Right renal pelvis (tissue), 4 donors: ENCODE measurements at places on chromosomes 5 and 9.

DNA sequence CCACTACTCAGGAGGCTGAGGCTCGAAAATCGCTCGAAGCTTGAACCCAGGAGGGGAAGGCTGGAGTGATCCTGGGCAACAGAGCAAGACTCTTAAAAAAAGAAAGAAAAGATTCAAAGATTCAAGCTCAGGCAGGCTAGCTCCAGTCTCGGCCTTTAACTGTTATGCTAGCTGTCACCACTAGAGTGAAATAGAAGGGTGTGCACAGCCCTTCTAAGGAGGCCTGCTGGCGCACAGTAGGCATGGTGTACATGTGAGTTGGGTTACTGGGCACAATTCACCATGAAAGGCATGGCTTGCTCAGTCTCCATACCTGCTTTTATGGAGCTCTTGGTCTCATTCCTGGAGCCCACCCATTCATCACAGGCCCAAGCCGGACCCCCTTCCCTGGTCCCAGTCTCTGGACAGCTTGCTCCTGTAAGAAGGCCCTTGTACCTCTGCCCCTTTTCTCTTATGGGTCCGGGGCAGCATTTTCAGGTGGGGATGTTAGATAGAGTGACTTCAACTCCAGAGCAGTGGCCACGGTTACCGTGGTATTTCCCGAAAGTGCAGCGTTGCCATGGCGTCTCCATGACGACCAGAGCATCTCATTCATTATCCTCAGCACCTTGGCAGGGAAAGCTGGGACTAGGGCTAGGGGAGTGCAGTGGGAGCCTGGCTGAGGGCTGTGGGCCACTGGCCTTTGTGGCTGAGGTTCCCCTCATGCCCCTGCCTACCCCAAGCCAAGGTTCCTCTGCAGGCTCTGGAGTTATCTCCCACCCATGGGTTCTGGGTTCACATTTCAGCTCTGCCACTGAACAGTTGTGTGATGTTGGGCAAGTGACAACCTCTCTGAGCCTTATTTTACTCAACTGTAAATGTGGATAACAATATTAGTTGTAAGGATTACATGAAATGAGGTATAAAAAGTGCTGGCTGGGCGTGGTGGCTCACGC is 5.7 kb downstream of the NDST1 start:
- no peak for DNase-seq

DNA sequence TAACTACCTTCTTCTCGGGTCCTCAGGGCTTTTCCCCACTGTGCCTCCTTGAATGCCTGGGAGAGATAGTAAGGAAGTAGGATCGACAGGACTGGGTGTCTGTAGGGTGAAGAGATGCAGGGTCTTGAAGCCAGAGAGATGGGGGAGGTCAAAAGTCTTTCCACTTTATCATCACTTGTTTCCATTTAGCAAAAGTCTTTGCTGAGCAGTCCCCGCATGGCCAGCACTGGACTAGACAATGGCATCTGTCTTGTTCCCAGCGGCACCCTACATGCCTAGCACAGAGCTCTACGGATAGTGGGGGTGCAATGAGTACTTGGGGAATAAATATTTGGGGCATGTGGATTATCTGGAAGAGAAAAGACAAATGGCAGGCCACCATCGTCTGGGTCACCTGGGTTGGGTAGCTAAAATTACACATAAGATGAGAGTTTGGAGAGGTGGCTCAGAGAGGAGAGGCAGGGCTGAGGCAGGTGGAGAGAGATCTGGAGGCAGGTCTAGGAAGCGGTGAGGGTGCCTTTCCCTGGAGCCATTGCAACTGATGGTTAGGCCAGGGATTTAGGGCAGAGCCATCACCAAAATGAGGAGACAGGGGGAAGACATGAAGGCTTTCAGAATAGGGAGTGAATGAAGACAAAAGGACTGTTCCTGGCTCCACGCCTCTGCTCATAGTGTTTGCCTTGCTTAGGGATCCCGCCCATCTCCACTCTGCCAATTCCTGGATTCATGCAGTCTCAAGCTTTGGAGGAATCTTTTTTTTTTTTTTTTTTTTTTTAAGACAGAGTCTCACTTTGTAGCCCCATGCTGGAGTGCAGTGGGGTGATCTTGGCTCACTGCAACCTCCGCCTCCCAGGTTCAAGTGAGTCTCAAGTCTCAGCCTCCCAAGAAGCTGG is 250.8 kb upstream of the KLF4 start:
- DNase-seq = no peak

GRCh38 chr5:134051305-134051704 is 46.5 kb upstream of the VDAC1 start:
- DNase-seq = no peak

DNA sequence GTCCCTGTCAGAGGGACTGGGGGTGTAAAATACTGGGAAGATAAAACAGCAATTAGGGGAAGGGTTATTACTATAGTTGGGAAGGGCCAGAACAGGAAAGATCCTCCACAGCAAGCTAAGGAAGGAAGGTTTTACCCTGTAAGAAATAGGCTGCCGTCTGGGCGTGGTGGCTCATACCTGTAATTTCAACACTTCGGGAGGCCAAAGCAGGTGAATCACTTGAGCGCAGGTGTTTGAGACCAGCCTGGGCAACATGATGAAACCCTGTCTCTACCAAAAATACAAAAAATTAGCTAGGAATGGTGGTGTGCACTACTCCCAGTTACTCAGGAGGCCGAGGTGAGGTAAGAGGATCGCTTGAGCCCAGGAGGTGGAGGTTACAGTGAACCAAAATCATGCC is 165.1 kb upstream of the TLX3 start:
- DNase-seq = no peak

- no peak for DNase-seq
Measured at GRCh38 chr5:1517838-1518237, 5.9 kb downstream of the LPCAT1 start.

DNA sequence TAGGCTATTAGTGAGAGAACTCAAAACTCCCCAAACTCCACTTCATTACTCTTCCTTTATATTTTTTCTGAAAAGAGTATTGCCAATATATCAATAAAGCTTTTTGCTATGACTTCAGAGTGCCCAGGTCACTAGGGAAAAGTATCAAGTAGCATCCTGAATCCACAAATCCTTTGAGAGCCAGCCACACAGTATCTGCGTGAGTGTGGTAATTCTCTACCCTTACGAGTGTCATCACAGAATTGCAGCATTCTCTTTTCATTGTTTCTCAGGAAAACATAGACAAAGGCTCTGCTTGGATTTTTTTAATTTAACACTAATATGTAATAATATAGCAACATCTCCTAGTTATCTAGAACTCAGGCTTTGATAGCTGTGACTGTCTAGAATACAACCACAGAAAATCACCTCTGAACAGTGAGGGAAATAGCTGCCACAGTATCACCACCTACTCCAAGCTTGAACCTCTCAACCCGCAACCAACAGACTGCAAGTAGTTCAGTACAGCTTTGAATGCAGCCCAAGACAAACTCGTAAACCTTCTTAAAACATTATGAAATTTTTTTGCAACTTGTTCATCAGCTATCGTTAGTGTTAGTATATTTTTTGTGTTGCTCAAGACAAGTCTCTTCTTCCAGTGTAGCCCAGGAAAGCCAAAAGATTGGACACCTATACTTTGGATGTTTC is 79.3 kb upstream of the CCDC152 start:
- no peak for DNase-seq

- DNase-seq = no peak
Measured at GRCh38 chr5:21154526-21154925, 1166.5 kb upstream of the CDH18 start.

GRCh38 chr9:104774831-104775573 is 11.1 kb downstream of the NIPSNAP3B start:
- DNase-seq = no peak

GRCh38 chr9:129498451-129499384 is 122.2 kb downstream of the C9orf50 start:
- DNase-seq = no peak

GRCh38 chr9:118962426-118962825 is 406.8 kb downstream of the BRINP1 start:
- no peak for DNase-seq

DNA sequence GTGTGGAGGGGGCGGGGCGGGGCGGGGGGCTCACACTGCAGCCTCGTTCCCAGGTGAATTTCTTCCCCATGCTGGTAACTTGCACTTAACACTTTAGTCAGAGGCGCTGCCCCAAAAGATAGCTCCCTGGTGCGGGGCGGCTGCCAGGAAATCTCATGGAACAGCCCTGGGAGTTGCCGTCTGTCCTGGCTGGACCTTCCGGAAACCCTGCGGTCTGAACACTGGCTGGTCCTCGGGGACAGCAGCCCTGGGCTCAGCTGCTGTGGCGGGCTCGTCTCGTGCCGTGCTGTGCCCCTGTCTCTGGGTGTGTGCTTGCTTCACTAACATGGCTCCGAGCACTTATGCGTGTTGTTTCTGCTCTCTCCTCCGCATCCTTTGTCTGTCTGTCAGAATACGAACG is 25.8 kb downstream of the PTGES2 start:
- DNase-seq = no peak

- DNase-seq = no peak
Measured at GRCh38 chr5:55530669-55531068, 4.1 kb downstream of the PLPP1 start.

- no peak for DNase-seq
Measured at GRCh38 chr5:76149636-76150035, 66.5 kb downstream of the SV2C start.

DNA sequence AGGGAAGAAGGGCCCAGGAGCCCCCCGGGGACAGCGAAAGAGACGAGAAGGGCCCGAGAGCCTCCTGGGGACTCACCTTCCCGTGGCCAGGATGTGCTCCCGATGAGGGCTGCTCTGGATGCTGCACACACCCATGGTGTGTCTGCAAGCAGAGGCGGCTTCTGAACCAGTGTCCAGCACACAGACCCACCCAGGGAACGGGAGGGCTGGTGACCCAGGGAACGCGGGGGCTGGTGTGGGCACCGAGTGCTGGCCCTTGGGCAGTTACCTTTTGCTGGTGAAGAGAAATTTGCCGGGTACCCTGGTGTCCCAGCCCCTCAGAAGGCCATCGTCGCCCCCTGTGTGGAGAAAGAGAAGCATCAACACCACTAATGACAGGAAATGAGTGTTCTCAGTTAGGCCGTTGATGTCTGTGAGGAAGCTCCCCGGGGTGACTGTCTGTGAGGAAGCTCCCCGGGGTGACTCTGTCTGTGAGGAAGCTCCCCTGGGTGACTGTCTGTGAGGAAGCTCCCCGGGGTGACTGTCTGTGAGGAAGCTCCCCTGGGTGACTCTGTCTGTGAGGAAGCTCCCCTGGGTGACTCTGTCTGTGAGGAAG is 13.2 kb downstream of the MRPL41 start:
- DNase-seq = no peak

DNA sequence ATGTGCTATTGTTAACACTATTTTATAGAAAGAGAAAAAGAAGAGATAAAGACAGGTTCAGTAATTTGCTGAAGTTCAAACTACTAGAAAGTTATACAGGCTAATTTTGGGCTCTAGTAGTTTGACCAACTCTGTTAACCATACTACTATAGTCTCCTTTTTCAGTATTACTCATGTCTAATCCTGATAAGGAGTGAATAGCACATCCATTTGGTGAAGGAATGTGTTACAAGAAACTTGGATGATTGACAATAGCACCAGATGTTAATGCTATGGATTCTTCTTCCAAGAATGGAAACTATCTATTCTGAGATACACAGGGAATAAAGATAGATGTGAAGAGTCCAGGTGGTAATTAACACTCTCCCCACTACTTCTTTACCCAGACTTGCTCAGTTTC is 677.3 kb downstream of the PRELID2 start:
- no peak for DNase-seq

GRCh38 chr9:134994926-134995791 is 77.4 kb upstream of the FCN1 start:
- no peak for DNase-seq

GRCh38 chr9:5958273-5958672 is 57.2 kb downstream of the RANBP6 start:
- no peak for DNase-seq

DNA sequence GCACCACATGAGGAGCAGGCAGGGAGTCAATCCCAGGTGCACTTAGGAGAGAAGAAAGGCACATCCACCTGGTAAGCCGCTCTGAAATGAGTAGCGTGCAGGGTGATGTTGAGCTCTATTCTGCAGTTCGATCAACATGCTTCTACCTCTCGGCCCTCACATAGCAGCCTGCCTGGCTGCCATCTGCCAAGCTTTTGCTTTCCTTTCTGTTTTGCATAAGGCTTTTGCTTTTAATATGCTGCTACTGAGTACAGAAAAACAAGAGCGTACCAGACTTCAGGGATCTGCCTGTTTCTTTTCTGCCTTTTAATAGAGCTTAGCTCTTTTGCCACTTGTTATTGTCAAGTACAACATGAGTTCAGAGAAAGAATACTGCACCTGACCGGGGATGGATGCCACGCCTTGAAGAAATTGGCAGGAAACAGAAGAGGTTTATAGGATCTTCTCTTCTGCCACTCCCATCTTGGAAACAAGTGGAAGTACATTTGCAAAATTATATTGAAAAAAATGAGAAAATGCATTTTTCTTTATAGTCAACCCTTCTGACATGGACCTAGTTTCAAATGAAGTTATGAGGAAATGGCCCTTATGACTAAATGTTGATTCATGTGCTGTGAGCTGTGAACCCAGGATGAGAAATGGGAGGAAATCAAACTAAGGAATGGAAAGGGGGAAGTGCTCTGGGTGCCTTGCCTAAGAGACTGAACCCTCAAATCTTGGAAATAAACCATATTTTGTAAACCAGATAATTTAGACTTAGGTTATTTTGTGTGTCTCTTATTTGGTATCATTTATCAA is 4.0 kb upstream of the FCHO2 start:
- no peak for DNase-seq

DNA sequence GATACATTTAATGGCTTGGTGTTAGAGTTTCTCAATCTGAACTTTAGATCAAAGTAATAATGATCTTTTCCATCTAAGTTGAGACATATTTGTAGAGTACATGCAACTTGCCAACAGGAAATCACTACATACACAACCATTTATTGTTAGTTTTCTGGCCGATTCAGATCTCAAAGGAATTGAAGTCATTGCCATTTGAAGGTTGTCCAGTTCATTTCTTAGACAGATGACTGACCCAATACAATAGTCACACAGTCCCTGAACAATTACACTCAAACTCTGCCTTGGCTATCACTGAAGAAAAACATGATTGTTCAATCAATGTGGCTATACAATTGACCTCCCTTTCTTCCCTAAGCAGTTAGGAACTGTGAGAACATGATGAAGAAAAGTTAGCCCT is 753.2 kb upstream of the RIOK2 start:
- no peak for DNase-seq

GRCh38 chr5:115349001-115349817 is 52.8 kb upstream of the CCDC112 start:
- no peak for DNase-seq

GRCh38 chr5:82255844-82256243 is 22.3 kb downstream of the RPS23 start:
- DNase-seq = no peak

- DNase-seq = no peak
Measured at GRCh38 chr9:85914108-85914507, 26.8 kb upstream of the NAA35 start.

DNA sequence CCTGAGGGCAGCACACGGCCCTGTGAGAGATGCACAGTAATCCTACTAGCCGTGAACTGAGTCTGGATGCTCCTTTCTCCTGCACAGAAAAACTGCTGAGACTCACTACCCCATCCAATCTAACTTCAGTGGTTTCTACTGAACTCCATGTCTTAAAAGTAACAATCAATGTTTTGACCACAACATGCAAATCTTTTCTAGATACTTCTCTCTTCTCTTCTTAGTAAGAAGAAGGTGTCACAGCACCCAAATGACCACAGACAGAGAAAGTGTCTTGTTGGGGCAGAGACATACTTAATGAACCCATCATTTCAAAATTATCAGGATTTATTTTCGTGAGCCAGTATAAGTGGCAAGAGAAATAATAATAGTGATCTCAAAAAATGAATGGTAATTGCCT is 285.8 kb upstream of the MEF2C start:
- no peak for DNase-seq
